ENCODE measurements at places on chromosomes 5 and 9.

DNA sequence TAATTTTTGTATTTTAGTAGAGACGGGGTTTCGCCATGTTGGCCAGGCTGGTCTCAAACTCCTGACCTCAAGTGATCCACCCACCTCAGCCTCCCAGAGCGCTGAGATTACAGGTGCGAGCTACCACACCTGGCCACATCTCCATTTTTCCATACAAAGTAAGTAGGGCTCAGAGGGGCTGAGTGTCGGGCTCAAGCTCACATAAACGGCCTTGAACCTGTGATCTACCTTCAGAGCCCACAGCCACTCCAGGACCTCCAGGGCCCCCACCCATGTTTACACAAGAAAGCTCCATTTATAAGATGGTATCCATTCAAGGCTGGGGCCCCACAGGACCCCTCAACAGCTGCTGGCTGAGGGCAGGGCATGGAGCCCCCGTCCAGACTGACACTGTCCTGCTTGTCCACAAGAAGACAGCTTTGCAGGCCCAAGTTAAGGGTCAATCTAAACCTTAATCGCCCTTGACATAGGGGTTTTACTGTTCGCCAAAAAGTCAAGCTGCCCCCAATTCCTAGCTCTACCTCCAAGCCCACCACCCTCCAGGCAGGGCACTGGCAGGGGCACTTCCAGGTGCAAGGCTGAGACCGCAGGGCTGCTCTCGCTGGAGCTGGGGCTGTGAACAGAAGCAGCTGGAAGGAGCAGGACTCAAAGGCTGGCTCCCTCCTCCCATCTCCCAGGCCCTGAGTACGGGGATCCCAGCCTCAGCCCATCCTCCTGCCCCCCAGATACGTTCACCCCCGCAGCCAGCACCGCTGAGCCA lies 18.9 kb downstream of the FAM78A start:
- DNase-seq: no peak

GRCh38 chr5:40385544-40385943 lies 294.2 kb upstream of the PTGER4 start:
- no peak for DNase-seq

GRCh38 chr9:126463426-126463825 lies 136.8 kb downstream of the MVB12B start:
- DNase-seq: no peak

DNA sequence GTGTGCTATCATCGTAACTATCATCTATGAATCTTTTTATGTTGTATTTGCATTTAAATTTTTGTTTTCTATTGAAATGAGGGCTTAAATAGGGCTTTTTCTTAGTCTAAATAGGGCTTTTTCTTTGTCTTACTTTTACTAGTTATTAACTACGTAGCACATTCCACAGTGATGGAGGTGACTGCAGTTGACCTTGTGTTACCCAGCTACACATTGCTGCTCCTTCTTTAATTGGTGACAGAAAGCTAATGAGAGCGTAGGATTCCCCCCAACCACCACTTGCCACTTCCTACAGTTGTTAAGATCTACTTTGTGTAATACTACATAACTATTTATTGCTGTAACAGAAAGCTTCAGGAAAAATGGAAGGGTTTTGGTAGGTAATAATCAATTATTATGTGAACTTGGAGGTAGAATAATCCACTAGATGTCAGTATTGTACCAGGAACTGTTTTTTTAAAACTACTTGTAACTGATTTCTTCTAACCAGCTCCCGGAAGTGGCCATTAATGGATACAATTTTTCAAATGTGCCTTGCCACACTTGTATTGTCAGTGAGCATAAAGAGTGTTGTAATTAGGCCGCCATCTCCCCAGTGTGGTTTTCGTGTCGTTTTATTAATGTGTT lies 18.0 kb downstream of the MTRR start:
- no peak for DNase-seq

DNA sequence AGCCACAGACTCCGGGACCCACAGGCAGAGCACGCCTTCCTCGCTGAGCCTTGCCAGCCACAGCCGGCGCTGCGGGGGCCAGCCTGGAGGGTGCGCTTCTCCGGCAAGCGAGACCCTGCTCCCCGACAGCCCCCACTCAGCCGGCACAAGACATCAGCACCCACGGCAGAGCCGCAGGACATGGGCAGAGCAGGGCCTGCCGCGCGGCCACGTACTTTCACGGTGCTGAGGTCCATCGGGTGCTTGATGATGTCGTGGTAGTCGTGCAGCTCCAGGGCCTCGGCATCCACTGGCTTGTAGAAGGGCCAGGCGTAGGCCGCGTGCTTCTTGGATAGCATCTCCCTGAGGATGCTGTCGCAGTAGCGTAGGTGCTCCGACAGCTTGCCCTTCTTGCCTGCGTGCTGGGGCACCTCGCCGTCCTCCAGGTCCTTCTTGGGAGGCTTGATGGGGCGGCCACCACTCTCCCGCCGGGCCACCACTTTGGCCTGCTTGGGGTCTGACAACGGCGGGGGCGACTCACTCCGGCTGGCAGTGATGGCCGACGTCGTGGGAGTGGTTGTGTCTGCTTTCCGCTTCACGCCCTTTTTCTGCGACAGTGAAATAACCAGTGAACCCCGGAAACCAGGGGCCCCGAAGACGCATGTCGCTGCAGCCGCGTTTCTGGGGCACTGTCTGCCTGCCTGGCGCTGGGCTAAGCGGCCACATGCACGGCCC lies 19.8 kb downstream of the BRD3 start:
- no peak for DNase-seq

GRCh38 chr9:92722386-92723298 lies 42.0 kb downstream of the BICD2 start:
- DNase-seq: no peak

DNA sequence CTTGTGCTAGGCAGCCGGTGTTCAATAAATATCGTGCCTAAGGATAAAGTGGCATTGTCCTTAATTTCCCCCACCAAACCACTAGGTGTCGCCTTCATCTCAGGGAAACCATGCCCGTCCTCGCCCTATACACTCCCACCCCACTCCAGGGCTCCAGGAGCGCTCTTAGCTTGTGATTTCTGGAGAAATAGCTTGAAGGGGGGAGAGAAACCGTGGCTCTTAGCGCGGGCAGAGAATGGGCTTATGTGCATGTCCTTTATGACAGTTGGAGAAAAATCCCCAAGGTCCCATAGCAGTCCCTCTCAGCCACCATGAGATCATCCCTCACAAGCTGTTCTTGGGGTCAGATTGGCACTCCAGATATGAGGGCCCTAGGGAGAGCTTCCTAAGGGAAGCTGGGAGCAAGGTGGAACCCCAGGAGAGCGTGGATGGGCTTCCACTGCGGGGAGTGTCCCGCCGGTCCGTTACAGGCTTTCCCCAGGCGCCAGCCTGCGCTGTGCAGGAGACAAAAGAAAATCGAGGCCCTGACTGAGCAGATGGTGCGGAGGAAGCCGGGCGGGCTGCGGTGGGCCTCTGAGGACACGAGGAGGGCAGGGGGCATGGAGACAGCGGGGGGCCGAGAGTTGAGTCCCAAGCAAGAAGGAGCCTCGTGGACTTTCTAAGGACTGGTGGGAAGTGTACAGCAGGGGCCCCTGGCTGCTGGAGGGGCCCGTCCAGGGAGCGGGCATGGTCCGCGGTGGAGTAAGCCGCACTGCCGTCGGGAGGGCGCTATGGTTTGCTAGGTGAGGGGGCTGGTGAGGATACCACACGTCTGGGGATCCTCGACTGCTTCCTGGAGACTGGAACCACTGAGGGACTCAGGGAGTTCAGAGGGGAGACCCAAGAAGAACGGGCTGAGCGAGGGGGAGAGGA lies 750 bp upstream of the NPR2 start:
- DNase-seq: peak; percentile 14

Measured in stimulated activated CD4-positive, alpha-beta T cell treated with anti-CD3 and anti-CD28 coated beads, Interleukin-12 subunit alpha, Interleukin-12 subunit beta, amount 100 ng/mL, for 24 hours (primary cell).